ENCODE measurements at places on chromosomes 11 and 22.

- no peak for DNase-seq
Measured at GRCh38 chr11:61976813-61977475, 9.5 kb upstream of the FTH1 start.

GRCh38 chr22:38997518-38997917 lies 15.4 kb downstream of the APOBEC3B start:
- DNase-seq, result no peak

GRCh38 chr11:66934950-66935779 lies 23.0 kb downstream of the PC start:
- no peak for DNase-seq

DNA sequence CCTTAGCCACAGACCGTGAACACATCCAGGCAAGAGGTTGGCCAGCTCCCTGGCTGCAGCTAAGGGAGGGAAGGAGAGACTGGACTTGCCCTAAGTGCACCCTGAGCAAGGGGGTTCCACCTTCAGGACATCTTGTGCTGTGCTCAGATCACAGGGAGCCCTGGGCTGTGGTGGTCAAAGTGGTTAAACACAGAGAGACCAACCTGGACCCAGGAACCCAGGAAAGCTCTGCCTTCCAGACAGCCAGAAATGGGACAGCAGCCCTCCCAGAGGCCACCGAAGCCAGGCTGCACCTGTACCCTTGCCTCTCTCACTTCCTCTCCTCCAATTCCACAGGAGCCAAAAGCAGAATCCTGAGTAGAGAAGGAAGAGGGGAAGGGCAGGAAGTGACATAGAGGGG lies 105.2 kb upstream of the TMEM45B start:
- no peak for DNase-seq

DNA sequence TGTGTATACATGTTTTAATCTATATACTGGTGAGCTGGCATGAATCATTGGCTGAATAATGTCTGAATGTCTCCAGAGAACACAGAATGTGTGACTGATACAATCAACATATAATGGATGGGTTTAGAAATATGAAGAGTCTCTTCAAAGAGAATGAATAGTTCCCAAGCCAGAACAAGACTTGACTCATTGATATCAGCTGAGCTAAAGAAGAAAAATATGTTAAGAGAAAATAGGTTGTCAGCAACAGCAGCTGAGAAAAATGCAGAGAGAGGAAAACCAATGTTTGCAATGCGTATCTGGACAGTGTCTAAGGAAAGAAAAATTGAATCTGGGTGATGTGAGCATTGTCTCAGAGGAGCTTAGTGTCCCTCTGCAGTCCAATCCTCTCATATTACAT lies 1281.8 kb upstream of the TENM4 start:
- no peak for DNase-seq

DNA sequence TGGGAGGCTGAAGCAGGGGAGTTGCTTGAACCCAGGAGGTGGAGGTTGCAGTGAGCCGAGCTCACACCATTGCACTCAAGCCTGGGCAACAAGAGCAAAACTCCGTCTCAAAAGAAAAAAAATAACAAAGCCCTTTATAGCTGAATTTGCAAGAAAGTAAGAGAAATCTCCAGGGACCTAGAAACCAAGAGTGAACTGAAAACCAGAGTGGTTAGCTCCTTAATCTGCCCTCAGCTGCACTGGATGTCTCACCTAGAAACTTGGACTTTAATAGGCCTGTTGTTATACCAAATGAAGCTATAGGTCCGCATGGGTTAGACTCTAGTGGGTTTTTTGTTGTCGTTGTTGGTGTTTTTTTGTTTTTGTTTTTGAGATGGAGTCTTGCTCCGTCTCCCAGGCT lies 4.1 kb downstream of the NEU3 start:
- DNase-seq, result no peak

- no peak for DNase-seq
Measured at GRCh38 chr11:120929090-120929489, 94.8 kb upstream of the TBCEL start.

DNA sequence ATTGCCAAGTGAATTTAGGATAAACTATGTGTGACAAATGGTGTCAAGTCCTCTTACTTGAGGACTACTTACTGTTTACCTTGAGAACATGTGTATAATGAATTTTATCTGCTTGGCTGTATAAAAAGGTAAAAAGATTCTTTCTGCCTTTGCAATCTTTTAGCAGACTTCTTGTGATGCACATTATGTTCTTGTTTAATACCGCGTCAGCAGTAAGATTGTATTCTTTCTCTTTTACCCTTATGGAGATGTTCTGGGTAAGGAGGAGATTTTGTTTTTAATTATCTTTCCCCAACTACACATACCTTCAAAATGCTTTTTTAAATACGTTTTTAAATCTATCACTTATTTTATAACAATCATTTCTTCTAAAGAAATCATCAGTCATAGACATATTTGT lies 1166.4 kb upstream of the CNTN5 start:
- DNase-seq, result no peak

DNA sequence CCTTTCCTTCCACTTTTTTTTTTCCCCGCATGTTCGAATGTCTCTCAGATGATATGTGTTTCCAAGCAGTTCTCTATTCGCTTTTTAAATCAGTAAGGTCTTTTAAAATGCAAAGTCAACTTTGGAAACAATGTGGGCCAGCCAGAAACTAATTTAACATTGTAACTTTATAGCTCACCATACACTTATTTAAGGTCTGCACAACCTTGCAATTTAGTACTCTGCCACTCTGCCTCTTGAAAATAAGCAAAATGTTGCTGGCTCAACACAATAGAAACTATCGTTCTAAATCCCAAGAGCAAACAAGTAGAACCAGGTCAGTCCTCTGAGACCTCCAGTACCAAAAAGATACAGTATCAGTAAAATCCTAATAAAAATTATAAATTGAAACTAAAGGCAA lies 109.0 kb downstream of the SIK3 start:
- DNase-seq, result no peak

GRCh38 chr11:117583063-117583801 lies 213.8 kb downstream of the DSCAML1 start:
- no peak for DNase-seq

DNA sequence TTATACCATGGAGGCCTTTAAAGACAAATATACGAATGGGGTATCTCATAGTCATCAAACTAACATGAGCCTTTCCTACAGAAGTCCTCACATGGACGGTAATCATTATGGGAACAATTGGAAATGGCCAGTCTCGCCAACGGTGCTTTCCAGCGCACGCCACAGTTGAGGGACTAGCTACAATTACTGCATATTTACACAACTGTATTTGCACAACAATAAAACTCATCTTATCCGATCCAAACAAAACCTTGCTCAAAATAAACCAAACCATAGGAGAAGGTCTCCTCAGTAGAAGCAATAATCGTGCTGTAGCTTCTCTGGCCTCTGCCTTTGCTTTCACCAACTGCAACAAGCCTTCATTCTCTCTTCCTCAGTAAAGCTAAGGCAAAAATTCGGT lies 5.9 kb downstream of the CADM1 start:
- no peak for DNase-seq

GRCh38 chr11:113954235-113954634 lies 20.7 kb upstream of the HTR3A start:
- no peak for DNase-seq

DNA sequence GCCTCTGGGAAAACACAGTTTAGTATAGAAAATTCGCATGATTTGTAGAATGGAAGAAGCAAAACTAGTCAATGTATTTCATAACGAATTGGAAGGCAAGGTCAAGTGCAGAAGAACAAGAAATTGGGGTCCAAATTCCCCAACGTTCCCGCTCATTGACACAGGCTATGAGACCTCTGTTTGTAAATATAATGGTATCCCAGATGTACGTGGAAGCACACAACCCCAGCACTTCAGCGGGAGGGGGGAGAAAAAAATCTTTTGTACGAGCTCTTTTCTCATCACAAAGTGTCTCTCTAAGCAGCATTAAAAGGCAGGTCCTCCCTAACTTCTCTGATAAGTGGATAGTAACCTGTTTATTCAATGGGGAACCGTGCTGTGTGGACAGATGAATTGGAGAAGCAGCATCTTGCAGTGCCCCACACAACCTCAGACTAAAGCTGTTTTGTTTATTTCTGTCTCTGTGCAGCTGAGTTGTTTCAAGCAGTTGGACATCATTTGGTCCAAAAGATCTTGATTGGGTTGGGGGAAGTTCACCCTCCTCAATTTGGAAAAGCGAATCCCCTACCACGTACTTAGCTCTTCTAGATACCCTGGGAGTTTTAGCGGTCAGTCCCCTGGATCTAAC lies 1.1 kb upstream of the GAB2 start:
- DNase-seq, result no peak

DNA sequence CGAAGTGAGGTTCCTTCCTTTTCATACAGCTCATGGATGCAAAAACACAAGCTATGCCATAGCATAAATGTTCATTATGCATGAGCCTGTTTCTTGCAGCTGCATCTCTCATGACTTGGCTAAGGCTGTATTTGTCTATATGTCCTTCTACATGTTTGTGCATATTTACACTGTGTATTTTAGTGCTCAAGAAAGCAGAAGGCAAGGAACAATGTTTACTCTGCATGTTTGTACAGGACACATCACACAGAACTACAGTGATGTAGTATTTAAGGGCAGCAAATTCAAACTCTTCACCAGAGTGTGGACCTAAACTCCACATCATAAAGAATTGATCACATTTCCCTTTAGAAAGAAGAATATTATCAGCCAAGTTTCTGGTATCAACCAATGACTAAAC lies 170.3 kb downstream of the CADM1 start:
- no peak for DNase-seq

GRCh38 chr11:57604296-57605027 lies 7.0 kb downstream of the SERPING1 start:
- DNase-seq, result no peak

DNA sequence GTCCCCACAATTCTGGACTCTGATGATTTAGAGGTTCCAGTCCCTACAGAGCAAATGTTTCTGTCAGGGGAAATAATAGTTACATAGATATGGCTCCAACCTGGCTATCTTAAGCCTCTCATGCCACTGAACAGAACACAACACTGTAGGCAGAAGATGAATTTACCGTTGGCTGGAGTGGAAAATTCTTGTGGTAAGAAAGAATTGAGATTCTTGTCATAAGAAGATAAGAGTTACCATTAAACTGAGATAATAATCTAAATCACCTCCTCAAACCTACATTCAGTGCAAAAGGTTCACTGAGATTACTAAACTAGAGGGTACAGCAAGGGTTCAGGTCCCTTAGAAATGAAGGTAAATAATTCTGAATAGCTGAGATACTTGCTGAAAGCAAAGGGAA lies 10.1 kb upstream of the NAALAD2 start:
- no peak for DNase-seq

GRCh38 chr11:33089776-33090175 lies 50.4 kb downstream of the TCP11L1 start:
- DNase-seq, result no peak

- no peak for DNase-seq
Measured at GRCh38 chr11:68684385-68685356, at the start of gene GAL. TSS of gene GAL (plus strand) at chr11:68684544. CDS start at chr11:68684924, 380 bp downstream.

GRCh38 chr11:116250155-116250554 lies 522.6 kb downstream of the BUD13 start:
- DNase-seq, result no peak

GRCh38 chr22:39220890-39221850 lies 23.6 kb downstream of the PDGFB start:
- DNase-seq, result no peak

GRCh38 chr11:24714601-24715000 lies 217.7 kb downstream of the LUZP2 start:
- DNase-seq, result no peak

GRCh38 chr11:58907780-58908179 lies 31.5 kb upstream of the GLYATL1 start:
- no peak for DNase-seq

DNA sequence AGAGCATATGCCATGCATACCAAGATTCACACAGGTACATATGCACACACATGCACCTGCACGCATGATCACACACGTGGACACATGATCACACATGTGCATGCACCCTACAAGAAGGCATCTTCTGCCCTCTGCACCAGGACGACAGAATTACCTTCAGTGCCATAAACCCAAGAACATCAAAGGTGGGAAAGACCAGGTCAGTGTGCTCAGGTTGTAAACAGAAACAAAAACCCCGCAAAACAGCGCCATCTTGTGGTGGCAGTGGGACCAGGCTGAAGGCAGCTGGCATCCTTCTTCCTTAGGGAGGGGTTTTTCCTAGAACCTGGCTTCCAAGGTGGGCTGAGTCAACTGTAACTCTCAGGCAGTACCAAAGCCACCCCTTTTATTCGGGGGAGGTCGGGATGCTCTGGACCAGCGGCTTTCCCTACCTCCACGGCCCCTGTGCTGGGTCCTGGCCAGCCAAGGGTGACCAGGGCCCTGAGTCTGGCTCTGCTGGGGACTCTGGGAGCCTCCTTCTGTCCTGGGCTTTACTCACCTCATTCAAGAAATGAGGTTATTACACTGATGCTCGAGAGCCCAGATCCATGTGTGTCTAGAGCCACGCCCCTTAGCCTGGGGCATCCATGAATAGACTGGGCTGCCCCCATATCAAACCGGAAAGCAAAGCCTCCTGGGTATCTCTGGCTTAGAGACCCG lies 69.4 kb upstream of the FGF3 start:
- DNase-seq, result peak; percentile 49

- no peak for DNase-seq
Measured at GRCh38 chr11:131910523-131911387, 540.3 kb downstream of the NTM start.

GRCh38 chr11:110100476-110101240 lies 7.5 kb downstream of the ZC3H12C start:
- DNase-seq, result no peak

DNA sequence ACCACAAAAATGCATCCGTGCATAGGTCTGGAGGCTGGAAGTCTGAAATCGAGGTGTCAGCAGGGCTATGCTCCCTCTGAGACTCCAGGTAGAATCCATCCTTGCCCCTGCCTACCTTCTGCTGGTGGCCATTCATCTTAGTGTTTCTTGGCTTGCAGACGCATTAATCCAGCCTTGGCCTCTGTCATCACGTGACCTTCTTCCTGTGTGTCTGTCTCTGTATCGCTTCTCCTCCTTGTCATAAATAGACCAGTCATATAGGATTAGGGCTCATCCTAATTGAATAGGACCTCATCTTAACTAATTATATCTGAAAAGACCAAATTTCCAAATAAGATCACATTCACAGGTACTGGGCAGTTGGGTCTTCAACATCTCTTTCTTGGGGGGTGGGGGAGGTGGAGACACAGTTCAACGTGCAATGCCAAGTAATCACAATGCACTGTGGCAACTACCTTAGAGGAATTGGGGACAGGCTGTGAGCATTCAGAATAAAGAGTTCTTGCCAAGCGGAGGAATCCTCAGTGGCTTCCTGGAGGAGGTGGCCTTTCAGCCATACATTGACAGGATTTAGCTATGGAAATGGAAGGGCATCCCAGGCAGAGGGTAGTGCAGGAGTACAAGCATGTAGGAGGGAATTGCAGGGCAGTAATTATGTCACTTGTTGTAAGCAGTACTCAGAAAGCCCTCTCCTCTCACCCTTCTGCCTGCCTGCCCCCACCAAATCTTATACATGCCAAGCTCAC lies 96.2 kb upstream of the SYT13 start:
- no peak for DNase-seq

DNA sequence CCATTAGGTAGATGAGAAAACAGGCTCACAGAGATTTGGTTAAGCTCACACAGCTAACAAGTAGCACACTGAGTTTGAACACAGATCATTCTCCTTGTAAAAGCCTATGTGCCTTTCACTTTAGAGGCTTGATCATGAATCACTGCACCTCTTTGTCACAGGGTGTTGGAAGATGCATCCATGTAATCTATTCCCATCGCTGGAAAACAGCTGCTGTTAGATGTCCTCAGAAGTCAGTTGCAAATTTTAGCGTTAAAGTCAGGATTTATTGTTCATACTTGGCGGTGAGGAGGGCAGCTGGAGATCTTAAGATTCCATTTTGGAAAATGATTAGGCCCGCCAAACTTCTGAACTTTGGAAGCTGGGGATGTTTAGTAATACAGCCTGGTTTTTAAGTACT lies 2.6 kb downstream of the CNTF start:
- DNase-seq, result no peak

All from stimulated activated CD8-positive, alpha-beta memory T cell treated with anti-CD3 and anti-CD28 coated beads, Interleukin-2, amount 100 ng/mL, for 48 hours (primary cell).